ENCODE measurements at places on chromosomes 12 and 14.

- DNase-seq = peak; percentile 36
Observed at GRCh38 chr14:47040550-47040949, 389.0 kb upstream of the RPL10L start.

GRCh38 chr12:116174006-116174405 lies 103.5 kb downstream of the MED13L start:
- DNase-seq = no peak

DNA sequence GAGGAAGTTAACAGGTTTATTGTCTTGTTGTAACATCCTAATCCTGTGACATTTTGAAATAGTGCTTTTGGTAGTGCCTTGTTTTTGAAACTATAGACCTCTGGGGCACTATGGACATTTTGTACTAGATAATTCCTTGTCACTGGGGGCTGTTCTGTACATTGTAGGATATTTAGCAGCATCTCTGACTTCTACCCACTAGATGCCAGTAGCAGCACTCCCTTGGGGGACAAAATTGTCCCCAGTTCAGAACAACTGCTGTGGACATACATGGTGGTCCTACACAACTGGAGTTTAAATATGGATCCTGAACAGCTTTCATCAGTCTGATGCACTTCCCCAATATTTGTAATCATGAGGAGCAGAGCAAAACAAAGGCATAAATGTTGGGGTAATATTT lies 264.7 kb downstream of the RAD51B start:
- no peak for DNase-seq

DNA sequence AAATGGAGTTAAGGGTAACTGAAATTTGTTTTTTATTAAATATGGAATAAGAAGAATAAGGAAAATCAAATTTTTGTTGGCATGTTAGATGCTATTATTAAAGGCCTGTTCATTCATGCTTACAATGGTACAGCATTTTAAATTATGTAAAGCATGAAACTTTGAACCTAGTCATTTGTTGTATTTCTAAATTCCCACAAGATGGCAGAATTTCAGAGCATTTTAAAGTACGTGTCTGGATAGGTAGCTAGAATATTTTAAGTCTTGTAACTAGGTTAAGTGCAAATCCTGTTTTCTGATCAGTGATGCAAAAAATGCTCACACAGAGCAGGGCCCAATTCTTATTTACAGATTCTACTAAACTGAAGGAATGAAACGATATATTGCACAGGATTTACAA lies 585.6 kb upstream of the MIS18BP1 start:
- DNase-seq = no peak

GRCh38 chr14:26849514-26849913 lies 251.7 kb upstream of the NOVA1 start:
- no peak for DNase-seq

- DNase-seq = no peak
Observed at GRCh38 chr12:99706736-99707473, 59.4 kb downstream of the GARIN6 start.

GRCh38 chr14:52848626-52849025 lies 57.2 kb upstream of the GNPNAT1 start:
- DNase-seq = no peak

DNA sequence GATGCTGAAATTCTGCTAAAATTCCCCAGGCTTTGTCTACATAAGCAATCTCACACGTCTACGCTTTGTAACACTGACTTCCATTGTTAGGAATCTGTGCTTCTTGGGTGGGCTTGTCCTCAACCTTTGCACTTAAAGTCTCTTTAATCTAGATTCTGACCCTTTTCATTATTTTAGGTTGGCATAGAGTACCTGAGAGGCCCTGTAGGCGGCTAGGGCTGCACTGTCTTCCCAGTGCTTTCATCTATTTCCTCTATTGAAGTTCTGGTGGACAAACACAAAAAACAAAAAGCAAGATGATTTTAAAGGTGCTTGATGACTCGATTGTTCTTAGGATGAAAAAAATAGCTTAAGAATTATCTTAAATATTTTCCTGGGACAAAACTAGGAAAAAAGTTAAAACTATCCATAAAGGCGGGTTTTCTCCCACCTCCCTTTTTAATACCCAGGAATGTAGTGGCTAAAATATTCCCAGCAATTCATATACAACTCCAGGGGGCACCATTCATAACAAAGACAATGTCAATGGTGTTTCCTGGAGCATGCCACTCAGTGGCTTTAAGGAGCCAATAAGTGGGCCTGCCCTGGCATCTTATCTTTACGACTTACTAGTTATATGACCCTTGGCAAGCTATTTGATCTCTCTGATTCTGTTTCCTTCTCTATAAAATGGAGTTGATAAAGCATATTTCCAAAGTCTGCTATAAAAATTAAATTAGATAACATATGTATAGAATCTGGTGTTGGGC lies 197.5 kb downstream of the STXBP6 start:
- no peak for DNase-seq
